Stimulated activated CD8-positive, alpha-beta memory T cell treated with anti-CD3 and anti-CD28 coated beads, Interleukin-4, amount 100 ng/mL, for 1 hour (primary cell): ENCODE measurements at places on chromosomes 3 and 15.

DNA sequence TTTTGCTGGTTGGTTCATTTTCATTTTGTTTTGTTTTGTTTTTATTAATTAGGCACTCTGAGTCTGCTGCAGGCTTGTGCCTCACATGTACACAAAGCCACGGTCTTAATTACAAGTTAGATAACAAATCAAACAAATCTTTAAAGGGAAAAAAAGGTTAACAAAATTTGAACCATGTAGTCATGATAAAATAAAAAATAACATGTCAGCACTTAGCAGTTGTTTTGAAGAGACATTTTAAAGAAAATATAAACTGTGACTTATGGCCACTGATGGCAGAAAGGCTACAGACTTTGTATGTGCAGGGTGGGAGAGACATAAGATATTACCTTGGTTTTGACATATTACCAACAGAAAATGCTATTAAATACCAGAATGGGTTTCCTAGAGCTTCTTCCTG is 1035.4 kb downstream of the TUSC7 start:
- no peak for DNase-seq

GRCh38 chr3:106609666-106610301 is 741.0 kb upstream of the CBLB start:
- DNase-seq: no peak

GRCh38 chr3:189298469-189299375 is 127.0 kb downstream of the TPRG1 start:
- DNase-seq: no peak

- no peak for DNase-seq
Measured at GRCh38 chr15:82159922-82160321, 102.6 kb downstream of the EFL1 start.

GRCh38 chr3:27756877-27757276 is 34.8 kb upstream of the EOMES start:
- no peak for DNase-seq

- DNase-seq: no peak
Measured at GRCh38 chr3:57700737-57701136, 7.9 kb upstream of the DENND6A start.

DNA sequence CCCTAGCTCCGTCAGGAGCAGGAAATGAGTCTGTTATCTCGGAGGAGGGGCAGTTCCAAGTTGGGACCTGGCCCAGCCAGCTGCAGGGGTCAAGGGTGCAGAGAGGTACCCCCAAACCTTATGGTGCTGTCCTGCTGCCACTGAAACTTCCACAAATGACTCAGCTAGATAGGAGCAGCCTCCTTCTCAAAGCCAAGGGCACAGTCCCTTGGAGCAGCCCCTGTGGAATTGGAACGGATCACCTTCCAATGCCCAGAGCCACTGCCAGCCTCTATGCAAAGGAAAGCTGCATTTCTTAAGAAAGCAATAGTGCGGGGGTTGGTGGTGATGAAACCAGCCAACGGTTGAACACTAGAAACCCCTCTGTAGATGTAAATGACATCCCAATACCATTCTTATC is 19.6 kb upstream of the LRRK1 start:
- DNase-seq: no peak

DNA sequence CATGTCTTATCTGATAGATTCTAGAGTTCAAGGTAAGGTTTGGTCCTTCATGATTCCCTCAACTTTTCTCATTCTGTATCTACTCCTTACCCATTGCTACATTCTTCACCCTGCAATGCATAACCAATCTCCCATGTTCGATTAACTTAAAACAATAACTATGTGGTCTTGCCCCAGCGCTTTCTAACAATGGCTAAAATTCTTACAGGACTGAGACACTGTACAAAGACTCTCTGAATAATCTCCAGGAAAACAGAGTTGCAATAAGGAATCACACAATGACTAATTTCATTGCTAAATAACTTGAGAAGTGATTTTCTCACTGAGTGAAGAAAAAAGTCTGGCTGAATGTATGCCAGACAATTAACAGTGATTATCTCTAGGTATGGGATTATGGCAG is 69.6 kb upstream of the FAM174B start:
- DNase-seq: no peak

DNA sequence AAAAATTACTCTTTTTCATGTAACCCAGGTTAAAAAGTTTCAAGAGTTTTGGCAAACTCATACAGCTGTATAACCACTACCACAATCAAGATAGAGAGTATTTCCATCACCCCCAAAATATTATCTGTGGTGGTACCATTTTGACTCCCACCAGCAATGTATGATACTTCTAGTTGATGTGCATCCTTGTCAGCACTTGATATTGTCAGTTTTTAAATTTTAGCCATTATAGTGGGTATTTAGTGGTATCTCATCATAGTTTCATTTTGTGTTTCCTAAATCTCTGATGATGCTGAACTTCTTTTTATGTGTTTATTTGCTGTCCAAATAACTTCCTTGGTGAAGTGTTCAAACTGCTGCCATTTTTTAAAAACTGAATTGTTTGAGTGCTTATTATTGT is 14.6 kb downstream of the CTDSPL start:
- no peak for DNase-seq

DNA sequence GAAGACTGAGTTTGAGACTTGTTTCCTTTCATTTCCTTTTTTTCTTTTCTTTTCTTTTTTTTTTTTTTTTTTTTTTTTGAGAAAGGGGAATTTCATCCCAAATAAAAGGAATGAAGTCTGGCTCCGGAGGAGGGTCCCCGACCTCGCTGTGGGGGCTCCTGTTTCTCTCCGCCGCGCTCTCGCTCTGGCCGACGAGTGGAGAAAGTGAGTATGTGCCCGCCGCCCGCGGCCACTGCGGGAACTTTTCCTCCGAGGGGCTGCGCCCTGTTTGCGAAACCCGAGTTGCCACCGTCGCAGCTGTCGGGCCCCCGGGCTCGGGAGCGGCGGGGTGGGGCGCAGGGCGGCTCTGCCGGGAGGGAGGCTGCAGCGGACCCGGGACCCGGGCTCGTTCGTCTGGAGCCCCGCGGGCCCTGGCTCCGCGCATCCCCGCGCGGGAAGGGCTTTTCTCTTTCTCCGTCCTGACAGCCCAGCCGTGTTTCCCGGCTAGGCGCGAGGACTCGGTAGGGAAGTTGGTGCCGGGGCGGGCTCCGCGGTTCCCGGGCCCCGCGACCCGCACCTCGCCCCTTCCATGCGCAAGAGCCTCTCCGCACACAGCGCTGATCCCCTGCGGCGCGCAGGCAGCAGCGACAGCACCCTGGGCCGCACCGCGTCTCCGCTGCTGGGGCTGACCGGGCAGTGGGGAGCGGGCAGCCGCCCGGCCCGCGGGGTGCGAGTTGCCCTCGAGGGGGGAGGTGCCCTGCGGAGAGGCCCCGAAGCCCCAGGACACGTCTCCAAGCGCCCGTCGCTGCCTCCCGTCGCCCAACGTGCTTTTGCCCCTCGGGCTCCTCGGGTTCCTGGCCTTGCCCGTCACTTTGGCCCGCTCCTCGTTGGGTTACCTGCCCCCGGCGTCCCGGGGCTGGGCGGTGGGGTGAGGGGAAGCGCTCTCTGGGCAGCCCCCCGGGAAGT is 1.4 kb downstream of the IGF1R start:
- peak; percentile 16 for DNase-seq

DNA sequence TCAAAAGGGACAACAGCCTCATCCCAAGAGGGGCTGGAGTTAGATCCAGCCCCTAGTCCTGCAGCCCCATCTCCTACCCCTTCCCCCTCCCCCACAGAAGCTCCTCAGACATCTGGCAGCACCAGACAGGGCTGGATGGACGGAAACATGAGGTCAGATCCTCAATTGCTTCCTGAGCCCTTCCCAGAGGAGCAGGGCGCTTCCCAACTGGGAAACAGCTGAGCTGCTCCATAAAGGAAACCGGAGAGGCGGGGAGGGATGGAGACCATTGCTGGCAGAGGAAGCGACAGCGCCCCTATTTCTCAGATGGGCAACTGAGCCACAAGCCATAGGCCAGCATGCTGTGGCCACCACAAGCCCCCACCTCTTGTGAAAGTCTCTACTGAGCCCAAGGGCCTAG is 18.3 kb upstream of the CYP11A1 start:
- DNase-seq: no peak

DNA sequence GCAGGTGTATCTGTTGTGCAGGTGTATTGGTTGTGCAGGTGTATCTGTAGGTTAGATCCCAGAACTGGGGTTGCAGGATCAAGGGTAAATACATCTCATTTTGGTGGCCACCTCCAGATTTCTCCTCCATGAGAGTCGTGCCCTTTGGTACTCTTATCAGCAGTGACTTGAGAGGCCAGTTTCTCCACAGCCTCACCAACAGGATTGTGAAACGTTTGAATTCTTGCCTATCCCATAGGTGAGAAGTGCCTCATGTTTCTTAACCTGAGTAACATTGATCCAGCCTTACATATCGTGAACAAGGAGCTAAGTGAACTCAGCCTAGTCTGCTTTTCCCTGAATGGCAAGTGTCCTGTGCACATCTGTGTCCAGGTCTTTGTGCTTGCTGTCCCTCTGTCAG is 55.4 kb downstream of the CMTM8 start:
- DNase-seq: no peak

GRCh38 chr3:139654637-139655365 is 23.0 kb downstream of the NMNAT3 start:
- no peak for DNase-seq

DNA sequence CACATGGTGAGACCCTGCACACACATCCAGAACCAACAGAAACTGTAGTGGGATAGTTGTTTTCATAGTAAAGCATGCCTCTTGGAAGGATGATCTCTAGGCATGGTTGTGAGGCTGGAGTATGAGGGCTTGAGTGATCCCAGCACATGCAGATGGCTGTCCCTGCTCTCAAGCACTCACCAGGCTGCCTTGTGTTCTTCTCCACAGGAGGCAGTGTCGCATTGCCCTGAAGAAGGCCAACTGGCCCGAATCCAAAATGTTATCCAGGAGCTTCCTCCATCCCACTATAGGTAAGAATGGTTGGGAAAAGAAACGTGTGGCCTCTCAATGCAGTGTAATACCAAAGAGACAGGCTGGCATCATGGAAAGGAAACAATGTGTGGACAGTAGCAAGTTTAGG is 82.7 kb downstream of the TMEM39A start:
- DNase-seq: no peak

- DNase-seq: no peak
Measured at GRCh38 chr3:57078635-57079473, 18.4 kb downstream of the SPATA12 start.

GRCh38 chr3:60610441-60611112 is 640.7 kb downstream of the FHIT start:
- no peak for DNase-seq

- no peak for DNase-seq
Measured at GRCh38 chr3:192039593-192039992, 578.6 kb downstream of the PYDC2 start.

DNA sequence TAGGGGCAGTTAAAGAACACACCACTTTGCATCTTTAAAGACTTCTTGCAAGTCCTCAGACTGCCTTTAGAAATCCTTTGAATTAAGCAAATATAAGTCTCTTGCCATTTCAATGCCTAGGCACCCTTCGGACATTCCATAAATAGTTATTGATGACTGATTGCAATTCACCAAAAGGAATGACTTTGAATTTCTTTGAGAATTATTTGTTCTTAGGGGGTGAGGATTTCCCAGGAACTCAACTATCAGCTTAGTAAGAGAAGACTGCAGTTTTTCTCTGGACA is 495 bp upstream of the MYEF2 start:
- no peak for DNase-seq

DNA sequence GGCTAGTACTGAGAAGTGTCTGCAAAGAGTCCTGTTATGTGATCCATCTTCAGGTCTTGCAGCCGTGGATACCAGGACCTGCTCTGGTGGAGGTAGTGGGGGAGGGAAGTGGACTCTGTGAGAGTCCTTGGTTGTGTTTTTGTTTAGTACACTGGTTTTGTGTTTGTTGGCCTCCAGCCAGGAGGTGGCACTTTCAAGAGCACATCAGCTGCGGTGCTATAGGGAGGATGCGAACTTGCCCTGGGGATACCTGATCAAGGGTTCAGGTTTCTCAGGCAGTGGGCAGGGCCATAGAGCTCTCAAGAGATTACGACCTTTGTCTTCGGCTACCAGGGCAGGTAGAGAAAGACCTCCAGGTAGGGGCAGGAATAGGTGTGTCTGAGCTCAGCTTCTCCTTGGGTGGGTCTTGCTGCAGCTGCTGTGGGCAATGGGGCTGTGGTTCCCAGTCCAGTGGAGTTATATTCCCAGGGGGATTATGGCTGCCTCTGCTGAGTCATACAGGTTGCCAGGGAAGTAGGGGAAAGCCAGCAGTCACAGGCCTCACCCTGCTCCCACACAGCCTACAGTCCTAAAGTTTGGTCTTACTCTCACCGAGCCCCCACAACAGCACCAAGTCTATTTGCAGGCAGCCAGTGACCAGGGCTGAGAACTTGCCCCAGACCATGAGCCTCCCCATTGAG is 132.8 kb upstream of the NPHP3 start:
- no peak for DNase-seq

DNA sequence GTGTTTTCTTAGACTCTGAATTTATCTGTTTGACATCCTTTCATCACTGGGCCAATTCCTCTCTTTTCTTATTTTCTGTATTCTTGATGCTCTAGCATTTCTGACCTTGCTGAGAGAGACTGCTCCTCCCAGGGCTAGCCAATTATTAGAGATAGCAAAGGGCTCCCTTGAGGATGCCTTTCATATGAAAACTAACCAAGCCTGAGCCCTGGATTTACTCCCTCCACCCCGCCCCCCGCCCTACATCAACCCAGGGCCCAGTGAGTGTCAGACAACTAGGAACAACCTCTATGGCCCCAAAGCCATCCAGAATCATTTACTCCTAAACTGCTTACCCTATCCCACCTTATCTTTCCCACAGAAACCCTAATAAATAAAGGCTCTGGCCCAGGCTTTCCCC is 69.7 kb upstream of the LARS2 start:
- DNase-seq: no peak

GRCh38 chr15:41980654-41981323 is 8.4 kb upstream of the EHD4 start:
- no peak for DNase-seq

DNA sequence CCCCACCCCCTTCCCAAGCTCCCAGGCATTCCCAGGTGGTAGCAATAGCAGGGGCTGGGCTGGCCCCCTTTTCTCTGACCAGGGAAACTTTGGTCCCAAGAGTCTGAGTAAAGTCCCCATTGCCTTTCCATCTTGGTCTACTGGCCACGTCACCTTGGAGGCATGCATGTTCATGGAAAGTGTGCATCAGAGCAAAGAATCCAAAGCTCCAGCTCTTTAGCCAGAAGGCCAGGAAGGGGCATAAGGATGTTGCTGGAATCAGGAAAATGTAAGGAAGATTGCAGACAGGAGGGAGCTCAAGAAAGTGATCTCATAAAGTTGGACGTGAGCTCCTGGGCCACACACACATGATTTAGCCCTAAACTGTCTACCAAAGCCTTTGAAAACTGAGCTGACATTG is 63.6 kb downstream of the KBTBD12 start:
- DNase-seq: no peak
